ENCODE measurements at places on chromosomes 7 and 10.

- H3K27me3 ChIP-seq: no peaks in the 10 kb centered on the region
- DNase-seq: no peak
- H3K4me3 ChIP-seq: no peak overlapping the region
- H3K27ac ChIP-seq: no peak overlapping the region
- no peaks in the 10 kb centered on the region for H3K36me3 ChIP-seq
Measured at GRCh38 chr10:54826994-54827560, 26.0 kb upstream of the PCDH15 start.

DNA sequence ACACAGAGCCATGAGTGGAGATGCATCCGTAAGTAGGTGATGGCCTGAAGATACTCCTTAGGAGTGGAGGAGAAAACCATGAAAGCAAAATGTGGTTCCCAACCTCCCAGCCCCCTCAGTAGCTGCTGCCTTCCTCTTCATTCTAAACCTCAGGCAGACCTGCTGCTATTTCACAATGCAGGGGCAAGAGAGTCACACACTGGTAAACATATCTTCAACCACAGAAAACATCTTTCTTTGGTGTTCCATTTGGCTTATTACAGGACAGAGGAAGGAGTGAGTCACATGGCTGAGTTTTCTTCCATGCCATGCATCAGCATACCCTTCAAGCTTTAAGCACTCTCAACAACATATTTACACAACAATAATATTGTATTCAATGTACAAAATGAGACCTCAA is 342.1 kb downstream of the BMPER start:
- no peak for DNase-seq
- no peaks in the 10 kb centered on the region for H3K36me3 ChIP-seq
- no peaks in the 10 kb centered on the region for H3K4me1 ChIP-seq

DNA sequence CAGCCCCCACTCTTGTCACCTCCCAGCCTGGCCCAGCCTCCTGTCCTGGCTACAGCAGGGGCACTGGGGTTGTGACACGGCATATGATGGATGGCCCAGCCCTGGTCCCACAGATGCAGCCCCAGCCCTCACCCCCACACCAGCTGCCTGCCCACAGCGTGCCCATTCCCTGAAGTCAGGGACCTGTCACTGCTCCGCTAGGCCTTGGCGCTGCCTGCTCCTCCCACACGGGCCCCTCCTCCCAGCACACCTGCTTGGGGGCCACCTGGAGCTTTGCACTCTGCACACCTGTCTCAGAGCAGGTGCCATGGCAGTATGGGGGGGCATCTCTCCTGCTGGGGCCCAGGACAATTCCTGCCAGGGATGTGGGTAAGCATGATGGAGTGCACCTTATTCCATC is 3.5 kb downstream of the GCK start:
- no peak overlapping the region for H3K27ac ChIP-seq
- no peaks in the 10 kb centered on the region for H3K4me1 ChIP-seq
- H3K27me3 ChIP-seq: no peaks in the 10 kb centered on the region
- no peak overlapping the region for H3K4me3 ChIP-seq

GRCh38 chr7:21829731-21830130 is 116.0 kb downstream of the CDCA7L start:
- no peaks in the 10 kb centered on the region for H3K4me1 ChIP-seq
- H3K4me3 ChIP-seq: no peak overlapping the region
- no peak for DNase-seq
- H3K27me3 ChIP-seq: no peaks in the 10 kb centered on the region

- H3K4me3 ChIP-seq: no peak overlapping the region
- DNase-seq: no peak
- H3K27me3 ChIP-seq: no peaks in the 10 kb centered on the region
- no peaks in the 10 kb centered on the region for H3K36me3 ChIP-seq
Measured at GRCh38 chr7:43195768-43196167, 83.3 kb downstream of the HECW1 start.

DNA sequence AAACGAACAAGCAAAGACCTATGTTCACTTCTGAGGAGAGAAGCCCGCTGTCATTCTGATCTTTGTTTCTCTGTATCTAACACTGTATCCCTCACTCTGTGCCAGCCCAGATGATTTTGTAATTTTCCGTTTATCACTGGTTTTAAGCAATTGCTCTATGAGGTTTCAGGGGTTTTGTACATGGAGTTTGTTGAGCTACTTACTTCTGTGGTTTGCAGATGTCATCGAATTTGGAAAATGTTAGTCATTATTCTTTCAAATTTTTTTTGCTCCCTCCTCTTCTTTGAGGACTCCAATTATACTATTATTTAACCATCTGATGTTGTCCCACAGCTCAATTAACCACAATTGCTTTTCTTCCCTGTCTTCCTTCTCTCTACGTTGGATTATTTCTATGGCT is 650.9 kb upstream of the IGFBP3 start:
- H3K27me3 ChIP-seq: no peaks in the 10 kb centered on the region
- no peaks in the 10 kb centered on the region for H3K4me1 ChIP-seq
- no peak for DNase-seq
- no peaks in the 10 kb centered on the region for H3K36me3 ChIP-seq
- H3K27ac ChIP-seq: no peak overlapping the region

DNA sequence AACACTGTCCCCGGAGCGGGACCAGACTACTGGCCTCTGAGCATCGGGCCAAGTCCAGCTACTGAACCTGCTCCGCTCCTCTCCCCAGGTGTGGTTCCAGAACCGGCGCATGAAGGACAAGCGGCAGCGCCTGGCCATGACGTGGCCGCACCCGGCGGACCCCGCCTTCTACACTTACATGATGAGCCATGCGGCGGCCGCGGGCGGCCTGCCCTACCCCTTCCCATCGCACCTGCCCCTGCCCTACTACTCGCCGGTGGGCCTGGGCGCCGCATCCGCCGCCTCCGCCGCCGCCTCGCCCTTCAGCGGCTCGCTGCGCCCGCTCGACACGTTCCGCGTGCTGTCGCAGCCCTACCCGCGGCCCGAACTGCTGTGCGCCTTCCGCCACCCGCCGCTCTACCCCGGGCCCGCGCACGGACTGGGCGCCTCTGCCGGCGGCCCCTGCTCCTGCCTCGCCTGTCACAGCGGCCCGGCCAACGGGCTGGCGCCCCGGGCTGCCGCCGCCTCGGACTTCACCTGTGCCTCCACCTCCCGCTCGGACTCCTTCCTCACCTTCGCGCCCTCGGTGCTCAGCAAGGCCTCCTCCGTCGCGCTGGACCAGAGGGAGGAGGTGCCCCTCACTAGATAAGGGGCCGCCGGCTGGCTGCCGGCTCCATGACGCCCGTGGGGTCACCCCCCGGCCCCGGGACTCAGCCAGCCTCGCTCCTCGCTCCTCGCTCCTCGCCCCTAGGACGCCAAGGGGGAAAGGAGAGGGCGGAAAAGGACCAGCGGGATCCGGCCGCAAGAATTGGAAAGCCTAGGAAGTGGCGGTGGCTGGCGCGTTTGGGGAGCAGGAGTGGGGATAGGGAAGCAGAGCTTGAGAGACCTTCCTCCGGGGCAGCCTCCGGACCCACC is 3.4 kb downstream of the EVX1 start:
- no peaks in the 10 kb centered on the region for H3K36me3 ChIP-seq
- DNase-seq: no peak
- H3K4me1 ChIP-seq: no peaks in the 10 kb centered on the region
- no peak overlapping the region for H3K4me3 ChIP-seq

DNA sequence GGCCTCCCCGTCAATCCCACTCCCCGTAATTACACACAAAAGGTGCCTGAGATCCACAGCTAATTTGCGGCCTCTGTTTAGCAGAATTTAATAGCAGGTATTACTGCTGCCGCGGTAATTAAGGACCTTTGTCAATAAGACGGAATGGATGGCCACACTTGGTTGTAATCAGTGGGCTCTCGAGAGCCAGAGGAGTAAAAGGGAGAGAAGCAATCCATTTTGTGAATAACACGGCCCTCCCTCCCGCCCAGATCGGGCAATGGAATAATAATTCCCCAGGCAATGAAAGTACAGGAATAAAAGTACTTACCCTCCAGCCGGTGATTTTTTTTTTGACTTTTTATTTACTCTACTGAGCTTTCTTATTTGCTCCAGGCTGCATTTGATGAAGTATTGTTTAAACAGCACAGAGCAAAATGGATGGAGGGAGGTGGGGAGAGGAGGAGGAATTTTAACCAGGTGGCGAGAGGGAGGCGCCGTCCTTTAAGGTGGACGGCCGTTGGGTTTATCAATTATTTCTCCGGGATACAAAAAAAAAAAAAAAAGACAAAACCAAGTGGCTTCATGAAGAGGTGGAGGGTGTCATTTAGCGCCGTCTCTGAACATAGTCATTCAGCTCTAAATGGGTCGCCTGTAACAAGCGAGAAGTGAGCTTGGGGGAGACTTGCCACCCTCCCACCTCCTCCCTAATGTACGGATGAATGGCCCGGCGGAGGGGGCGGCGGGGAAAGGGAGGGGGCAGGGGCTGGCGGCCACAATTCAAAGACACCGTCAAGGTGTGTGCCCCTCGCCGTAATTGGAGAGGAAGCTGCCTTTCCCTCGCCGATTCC is 120.3 kb downstream of the BUB3 start:
- DNase-seq: no peak
- no peak overlapping the region for H3K4me3 ChIP-seq
- H3K36me3 ChIP-seq: no peaks in the 10 kb centered on the region
- H3K27ac ChIP-seq: no peak overlapping the region

- H3K4me3 ChIP-seq: no peak overlapping the region
- DNase-seq: no peak
- H3K27me3 ChIP-seq: no peaks in the 10 kb centered on the region
- H3K4me1 ChIP-seq: no peaks in the 10 kb centered on the region
- H3K27ac ChIP-seq: no peak overlapping the region
Measured at GRCh38 chr10:88026031-88026430, 162.6 kb downstream of the PTEN start.

DNA sequence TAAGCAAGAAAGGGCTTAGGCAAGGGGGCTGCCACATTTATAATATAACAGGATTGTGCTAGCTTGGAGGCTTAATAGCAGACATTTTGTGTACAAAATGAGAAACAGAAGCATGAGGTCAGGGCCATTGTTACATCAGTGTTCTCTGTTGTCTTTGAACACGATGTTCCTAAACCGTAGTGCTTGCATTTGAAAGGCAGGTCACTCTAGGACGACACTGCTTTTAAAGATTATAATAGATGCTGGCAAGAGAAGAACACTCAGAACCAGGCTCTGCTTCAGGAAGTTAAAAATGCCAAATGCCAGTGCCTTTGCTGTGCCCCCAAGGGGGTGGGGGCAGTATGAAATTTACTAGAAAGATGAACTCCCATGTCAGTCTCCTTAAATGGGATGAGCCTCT is 91.1 kb downstream of the SORCS3 start:
- DNase-seq: no peak
- no peak overlapping the region for H3K4me3 ChIP-seq
- H3K4me1 ChIP-seq: no peaks in the 10 kb centered on the region
- H3K27ac ChIP-seq: no peak overlapping the region
- no peaks in the 10 kb centered on the region for H3K36me3 ChIP-seq

DNA sequence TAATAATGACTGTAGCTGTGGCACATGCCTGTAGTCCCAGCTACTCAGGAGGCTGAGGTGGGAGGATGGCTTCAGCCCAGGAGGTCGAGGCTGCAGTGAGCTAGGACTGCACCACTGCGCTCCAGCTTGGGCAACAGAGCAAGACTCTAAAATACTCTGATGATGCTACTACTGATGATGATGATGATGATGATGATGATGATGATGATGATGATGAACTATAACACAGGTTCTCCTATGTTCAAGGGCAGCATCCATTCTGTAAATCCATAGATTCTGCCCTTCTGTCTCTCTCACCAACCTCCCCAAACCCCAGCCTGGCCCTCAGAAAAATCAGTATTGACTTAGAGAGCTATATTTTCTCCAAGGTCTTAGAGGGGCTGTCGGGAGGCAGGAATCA is 22.8 kb upstream of the EN2 start:
- peaks cover 60% of the 10 kb centered on the region for H3K27me3 ChIP-seq
- no peak overlapping the region for H3K4me3 ChIP-seq
- H3K36me3 ChIP-seq: no peaks in the 10 kb centered on the region
- no peak for DNase-seq

DNA sequence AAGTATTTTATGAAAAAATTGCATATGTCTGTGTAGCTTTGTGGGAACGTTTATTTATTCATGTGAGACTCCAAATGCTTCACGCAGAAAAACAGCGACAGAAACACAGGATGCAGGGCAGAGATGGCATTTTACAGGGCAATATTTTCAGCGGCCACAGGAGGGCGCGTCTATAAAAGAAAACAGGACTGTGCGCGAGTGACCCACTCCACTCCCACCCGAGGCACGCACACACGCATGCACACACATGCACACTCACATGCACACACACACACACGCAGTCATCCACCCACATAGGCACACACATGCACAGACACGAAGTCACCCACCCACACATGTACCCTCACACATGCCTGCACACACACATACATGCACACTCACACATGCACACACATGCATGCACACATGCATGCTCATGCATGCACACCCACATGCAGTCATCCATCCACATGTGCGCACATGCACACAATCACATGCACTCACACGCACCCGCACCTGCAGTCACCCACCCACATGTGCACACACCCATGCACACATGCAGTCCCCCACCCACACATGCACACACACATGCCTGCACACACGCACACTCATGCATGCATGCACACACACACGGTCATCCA is 96.3 kb downstream of the DNAJB6 start:
- no peaks in the 10 kb centered on the region for H3K36me3 ChIP-seq
- no peaks in the 10 kb centered on the region for H3K4me1 ChIP-seq
- no peak overlapping the region for H3K4me3 ChIP-seq

DNA sequence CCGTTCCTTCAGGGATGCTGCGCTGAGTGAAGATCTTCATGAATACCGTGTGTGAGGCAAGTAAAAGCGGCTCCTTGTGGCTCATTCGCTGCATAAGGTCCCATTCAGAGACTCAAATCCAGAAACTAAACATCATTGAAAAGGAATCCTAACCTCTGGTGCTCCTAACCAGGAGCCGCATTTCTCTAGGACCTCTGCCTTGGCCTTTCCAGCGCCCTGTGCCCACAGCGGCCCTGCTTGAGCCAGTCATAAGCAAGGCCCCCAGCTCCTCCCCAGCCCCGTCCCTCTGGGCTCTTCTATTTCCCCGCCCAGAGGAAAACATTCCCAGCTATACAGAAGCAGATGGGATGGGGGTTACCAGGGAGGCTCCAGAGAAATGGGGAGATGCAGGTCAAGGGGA is 42.6 kb upstream of the INSIG1 start:
- no peak overlapping the region for H3K27ac ChIP-seq
- DNase-seq: no peak
- no peaks in the 10 kb centered on the region for H3K4me1 ChIP-seq

GRCh38 chr10:8074881-8075280 is 20.4 kb downstream of the GATA3 start:
- H3K27me3 ChIP-seq: no peaks in the 10 kb centered on the region
- H3K4me3 ChIP-seq: no peak overlapping the region
- DNase-seq: no peak
- no peaks in the 10 kb centered on the region for H3K4me1 ChIP-seq
- no peak overlapping the region for H3K27ac ChIP-seq

DNA sequence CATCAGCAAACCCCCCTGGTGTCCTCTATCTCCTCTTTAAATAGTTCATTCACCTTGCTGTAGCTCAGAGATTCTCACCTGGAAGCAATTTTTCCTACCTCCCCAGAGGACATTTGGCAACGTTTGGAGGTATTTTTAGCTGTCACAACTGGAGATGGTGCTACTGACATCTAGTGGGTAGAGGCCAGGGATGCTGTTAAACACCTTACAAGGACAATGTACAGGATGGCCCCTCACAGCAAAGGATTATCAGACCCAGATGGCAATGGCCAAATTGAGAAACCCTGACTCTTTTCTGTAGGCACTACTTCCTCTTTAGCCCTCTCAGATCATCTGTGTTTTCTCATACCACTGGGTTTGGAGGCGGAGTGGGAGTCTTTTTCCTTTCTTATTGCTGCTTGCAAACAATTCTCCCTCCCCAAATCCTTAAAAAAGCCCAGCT is 13.2 kb upstream of the TRA2A start:
- no peaks in the 10 kb centered on the region for H3K36me3 ChIP-seq
- no peak overlapping the region for H3K27ac ChIP-seq
- peak; percentile 67 for DNase-seq
- H3K4me1 ChIP-seq: peaks cover 15% of the 10 kb centered on the region
